ENCODE measurements at places on chromosomes 5 and 9. TPM values are rescaled to one million over a fixed set of nuclear protein-coding genes. Genes with fewer than 3 reads are reported as not detected.

Gene PTCH1
- total RNA-seq, result 9.9 TPM

Gene BTF3
- 568 TPM for total RNA-seq

Gene TMEM215
- 0.31 TPM for total RNA-seq

Gene PAEP
- total RNA-seq, result 5.6 TPM

Gene TAL2
- total RNA-seq, result not detected

Gene G3BP1
- 111 TPM for total RNA-seq

Gene SERF1A
- 8.1 TPM for total RNA-seq

Gene NR4A3
- 0.64 TPM for total RNA-seq

Gene SAXO1
- total RNA-seq, result 0.21 TPM

Gene DEPDC1B
- 5.3 TPM for total RNA-seq

Gene PCDHB10
- total RNA-seq, result 1.2 TPM

Gene ISL1
- total RNA-seq, result 1.1 TPM

Gene EIF4E1B
- not detected for total RNA-seq

Gene SMU1
- total RNA-seq, result 16.5 TPM

Gene TMC1
- total RNA-seq, result not detected

Gene PTGS1
- total RNA-seq, result 64.3 TPM

Gene SLC6A19
- not detected for total RNA-seq

Gene BTNL3
- total RNA-seq, result not detected

Gene MYMK
- total RNA-seq, result not detected

Gene SET
- 101 TPM for total RNA-seq

Gene SMIM15
- 43.6 TPM for total RNA-seq

Gene SPINK4
- not detected for total RNA-seq

Gene SCGB3A2
- total RNA-seq, result not detected

Gene DRD1
- not detected for total RNA-seq

Gene SPATA31A3
- not detected for total RNA-seq

Gene SPRY4
- total RNA-seq, result 4.6 TPM

Gene NOTCH1
- 71.0 TPM for total RNA-seq

Gene PCDHA10
- 1.0 TPM for total RNA-seq

Gene TXNDC8
- not detected for total RNA-seq

Gene SLC34A1
- total RNA-seq, result not detected

Gene MLLT3
- total RNA-seq, result 17.5 TPM

Gene CDX1
- total RNA-seq, result 0.76 TPM

Gene LIFR
- 43.4 TPM for total RNA-seq

Gene PRPF4
- total RNA-seq, result 13.6 TPM

Gene CBY3
- total RNA-seq, result not detected

Gene REEP2
- total RNA-seq, result 2.6 TPM

Gene TUBB4B
- total RNA-seq, result 225 TPM

Gene SPARC
- total RNA-seq, result 272 TPM
